NCI-H460 (cell line): ENCODE measurements at places on chromosomes 2 and 18.

- DNase-seq, result no peak
Observed at GRCh38 chr18:27780061-27780745, 396.7 kb downstream of the CDH2 start.

DNA sequence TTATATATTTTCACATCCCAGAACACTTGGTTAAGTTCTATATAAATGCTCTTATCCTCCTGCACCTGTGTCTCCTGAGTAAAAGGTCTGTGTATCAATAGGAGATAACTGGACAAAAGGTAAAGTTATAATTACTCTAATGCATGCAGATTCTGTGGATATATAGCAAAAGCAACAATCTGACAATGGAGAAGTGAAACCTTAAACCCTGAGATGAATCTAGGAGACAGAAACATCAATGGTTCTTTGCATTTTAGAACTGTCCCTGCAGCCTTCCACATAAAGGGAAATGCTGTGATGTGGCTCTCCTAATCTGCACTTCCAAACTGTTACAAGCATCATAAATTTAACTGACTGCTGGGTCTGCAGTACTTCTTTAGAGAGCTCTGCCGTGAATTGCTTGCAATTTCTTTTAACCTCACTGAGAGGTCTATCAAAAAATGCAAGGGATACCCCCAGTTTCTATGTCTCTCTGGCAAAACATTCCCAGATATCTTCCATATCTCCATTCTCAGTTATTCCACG lies 42.8 kb upstream of the FSIP2 start:
- DNase-seq, result no peak

DNA sequence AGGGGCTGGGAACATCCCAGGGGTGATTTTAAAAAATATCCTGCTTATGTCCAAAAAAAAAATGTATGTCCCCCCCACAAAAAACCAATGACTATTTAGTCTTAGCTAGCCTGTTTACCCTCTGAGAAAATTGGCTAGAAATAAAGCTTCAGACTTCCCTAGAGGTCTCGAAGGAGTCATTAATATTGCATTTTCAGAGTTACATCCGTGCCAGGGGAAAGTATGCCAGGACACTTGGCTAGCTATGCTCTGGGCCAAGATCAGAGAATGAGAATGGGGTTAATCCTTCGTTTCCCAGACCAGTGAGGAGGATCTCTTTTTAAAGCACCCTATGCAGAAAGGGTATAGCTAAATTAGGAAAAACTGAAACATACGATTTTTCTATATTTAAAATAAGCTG lies 183.6 kb downstream of the MC4R start:
- DNase-seq, result no peak

DNA sequence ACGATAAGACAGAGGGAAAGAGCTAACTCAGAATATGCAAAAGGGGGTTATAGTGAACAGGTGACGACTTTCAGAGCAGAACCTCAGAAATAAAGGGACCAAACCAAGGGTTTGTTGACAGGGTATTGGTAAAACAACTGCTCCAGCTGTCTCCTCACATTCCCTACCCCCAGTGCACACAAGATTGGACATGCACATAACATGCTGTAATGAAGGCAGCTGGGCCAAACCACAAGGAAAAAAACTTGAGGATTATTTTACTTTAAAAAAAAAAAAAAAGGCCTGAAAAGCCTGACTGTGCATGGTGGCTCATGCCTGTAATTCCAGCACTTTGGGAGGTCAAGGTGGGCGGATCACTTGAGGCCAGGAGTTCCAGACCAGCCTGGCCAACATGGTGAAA lies 3.5 kb downstream of the RBM43 start:
- no peak for DNase-seq

- no peak for DNase-seq
Observed at GRCh38 chr2:17058772-17059402, 393.3 kb upstream of the CYRIA start.
